T-helper 2 cell (primary cell): ENCODE measurements at places on chromosomes 1 and 21.

DNA sequence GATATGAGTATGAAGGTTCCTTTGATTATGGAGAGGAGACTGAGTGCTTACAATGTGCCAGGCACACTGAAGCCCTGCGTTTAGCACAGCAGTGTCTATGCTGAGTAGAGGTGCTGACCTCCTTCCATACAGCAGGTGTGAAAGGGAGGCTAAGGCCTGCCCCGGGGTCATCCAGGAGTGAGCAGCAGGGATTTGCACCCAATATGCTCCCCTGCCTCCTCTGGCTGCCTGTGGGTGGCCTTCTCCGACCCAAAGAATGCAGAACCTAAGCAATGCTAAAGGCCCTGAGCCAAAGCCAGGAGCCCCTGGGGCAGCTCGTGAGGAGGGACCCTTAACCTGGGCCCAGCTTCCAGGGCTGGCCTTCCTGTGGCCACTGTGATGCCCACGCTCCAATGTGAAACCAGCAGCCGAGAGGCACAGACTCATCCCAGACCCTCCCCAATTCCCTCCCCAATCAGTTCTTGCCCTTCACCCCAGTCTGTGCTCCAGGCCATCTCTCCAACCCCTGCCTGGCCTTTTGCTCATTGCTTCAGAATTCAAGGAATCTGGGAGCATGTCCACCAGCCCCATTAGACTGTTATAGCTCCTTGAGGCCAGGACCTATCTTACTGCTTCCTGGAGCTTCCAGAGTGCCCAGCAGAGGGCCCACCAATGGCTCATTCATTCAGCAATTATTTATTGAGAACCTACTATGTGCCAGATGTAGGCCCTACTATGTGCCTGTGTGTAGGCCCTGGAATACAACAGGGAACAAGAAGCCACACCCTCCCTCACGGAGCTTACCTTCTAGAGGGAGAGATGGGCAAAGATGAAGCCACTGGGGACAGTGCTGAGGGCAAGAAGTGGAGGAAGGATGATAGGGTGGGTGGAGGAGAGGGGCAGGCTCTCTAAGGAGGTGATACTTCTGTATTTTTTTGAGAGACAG lies 53.3 kb downstream of the TAS1R2 start:
- no peak for DNase-seq

GRCh38 chr1:110086961-110087360 lies 16.5 kb upstream of the ALX3 start:
- no peak for DNase-seq

DNA sequence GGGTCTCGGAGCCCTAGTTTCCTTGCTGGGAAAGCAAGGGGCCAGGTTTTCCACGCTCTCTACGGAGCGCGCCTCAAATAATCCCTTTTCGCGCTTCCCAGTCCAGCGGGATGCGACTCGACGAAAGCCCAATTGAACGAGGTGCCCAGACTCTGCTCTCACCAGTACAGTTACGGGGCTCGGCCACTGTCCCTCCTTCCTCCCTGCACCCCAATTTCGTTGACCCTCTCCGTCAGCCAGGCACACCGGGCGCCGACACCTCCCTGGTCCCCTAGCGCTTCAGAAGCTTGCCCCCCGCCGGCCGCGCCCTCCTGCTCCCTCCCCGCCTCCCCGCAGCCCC lies 389 bp downstream of the SEMA6C start:
- no peak for DNase-seq

GRCh38 chr1:63501256-63501655 lies 21.8 kb downstream of the ITGB3BP start:
- no peak for DNase-seq

GRCh38 chr1:100671601-100672000 lies 47.9 kb upstream of the VCAM1 start:
- DNase-seq, result no peak

- no peak for DNase-seq
Observed at GRCh38 chr1:197980457-197980856, 63.3 kb downstream of the LHX9 start.

DNA sequence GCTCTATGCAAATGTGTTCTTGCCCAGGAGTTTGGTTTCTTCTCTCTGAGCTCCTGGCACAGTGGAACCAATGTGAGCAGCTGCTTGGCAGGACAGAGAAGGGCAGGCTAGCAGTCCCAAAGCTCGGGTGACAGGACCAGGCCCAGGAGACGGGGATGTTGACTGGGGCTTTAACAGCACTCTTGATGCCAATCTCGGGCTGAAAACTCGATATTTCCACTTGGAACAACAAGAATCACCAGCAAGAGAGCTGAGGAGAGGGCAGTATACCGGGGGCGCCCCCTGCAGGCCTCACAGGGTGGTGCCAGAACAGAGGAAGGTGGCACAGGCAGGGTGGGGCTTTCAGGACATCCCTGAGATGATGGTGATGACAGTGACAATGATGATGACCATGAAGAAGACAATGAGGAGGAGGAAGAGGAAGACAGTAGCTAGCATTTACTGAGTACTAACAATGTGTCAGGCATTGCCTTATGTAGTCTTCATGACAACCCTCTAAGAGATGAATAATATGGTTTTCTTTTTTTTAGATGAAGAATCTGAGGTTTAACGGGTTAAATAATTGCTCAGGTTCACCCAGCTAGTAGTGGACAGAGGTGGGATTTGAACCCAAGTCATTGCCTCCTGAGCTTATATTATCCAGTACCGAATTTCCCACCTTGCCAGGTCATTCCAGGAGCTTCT lies 2.7 kb upstream of the KCNJ9 start:
- peak; percentile 30 for DNase-seq

DNA sequence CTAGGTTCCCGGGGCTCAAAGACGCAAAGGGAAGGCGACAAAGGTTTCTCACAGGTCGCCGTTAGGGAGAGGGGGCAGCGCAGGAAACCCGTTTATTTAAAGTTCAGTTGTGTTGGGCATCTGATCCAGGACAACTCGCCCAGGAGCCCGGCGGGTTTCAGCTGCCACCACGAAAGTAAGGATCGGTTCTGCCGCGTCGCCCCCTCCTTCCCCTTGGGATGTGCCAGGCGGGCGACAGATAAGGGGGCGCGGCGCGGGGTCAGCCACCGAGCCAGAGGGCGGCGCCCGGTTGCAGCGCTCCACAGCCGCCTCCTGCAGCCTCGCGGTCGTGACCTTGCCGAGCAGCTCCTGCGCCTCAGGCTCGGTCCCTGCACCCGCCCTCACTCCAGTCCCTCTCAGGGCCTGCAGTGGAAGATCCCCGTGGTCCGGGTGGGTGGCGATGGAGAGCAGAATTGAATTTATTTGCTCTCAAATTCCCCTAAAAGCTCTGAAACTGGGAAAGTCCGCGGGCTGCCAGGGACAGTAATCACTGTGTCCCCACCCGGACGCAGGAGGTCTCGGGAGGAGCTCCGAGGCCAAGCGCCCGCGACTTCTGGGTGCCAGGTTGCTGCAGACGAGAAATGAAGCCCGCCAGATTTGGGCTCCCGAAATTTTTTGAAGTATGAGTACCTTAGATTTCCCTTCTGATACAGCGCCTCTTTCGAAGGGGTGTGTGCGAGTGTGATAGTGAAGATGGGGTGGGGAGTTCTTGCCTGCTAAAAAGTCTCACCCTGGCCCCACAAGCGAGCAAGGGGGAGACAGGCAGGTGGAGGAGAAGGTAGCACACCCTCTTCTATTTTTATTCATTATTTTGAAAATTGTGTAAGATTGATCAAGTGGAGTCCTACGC lies 28.4 kb upstream of the NFIA start:
- DNase-seq, result no peak

GRCh38 chr1:22342734-22343191 lies 108.9 kb upstream of the ZBTB40 start:
- DNase-seq, result no peak

- no peak for DNase-seq
Observed at GRCh38 chr1:170010443-170010842, 64.1 kb downstream of the KIFAP3 start.

- DNase-seq, result no peak
Observed at GRCh38 chr1:168316142-168316541, 35.5 kb downstream of the TBX19 start.

DNA sequence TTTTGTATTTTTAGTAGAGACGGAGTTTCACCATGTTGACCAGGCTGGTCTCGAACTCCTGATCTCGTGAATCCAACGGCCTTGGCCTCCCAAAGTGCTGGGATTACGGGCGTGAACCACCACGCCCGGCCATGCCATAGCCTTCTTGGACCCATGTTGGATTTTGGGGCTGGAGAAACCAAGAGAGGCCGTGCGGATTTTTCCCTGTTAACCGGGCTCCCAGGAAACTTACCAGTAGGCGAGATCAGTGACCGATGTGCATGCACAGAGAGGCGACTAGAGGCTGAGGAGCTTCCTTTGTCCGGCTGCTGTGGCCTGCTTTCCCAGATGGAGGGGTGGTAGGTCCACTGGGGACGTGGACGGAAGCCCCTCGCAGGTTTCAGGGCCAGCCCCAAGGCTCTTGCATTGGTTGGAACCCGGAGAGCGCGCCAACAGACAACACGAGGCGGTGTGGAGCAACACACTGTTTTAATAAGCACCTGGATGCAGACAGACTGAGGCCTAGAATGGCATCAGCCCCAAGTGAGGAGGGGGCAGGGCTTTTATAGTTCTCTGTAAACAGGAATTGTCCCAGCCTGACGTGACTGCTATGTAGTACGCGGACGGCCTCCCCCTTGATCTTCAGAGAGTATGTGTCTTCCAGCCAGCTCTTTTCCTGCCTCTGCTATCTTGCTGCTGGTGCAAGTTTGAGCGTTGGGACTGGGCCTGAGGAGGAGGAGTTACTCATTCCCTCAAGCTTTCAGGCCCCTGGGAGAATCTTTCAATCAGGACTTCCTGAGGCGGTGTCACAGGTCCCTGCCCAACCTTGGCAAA lies at the start of gene ERVH48-1:
TSS of gene ERVH48-1 (minus strand) at position 517 of the 813 bp plus-strand sequence. CDS start 6,624 bp downstream, outside the sequence.
- no peak for DNase-seq
